Mammary epithelial cell (primary cell): ENCODE measurements at places on chromosomes 13 and 19. TPM values are rescaled to one million over a fixed set of nuclear protein-coding genes. Genes with fewer than 3 reads are reported as not detected.

ZNF616 gene
- 9.7 and 12.3 TPM in 2 replicates for total RNA-seq

CADM4 gene
- total RNA-seq: 11.7 and 13.0 TPM in 2 replicates

MCEMP1 gene
- not detected in 2 replicates for total RNA-seq

HIPK4 gene
- 0.33 TPM for total RNA-seq

UQCR11 gene
- 28.3 TPM for total RNA-seq

PRRG2 gene
- total RNA-seq: 14.7 TPM

LGALS4 gene
- total RNA-seq: not detected

DNA sequence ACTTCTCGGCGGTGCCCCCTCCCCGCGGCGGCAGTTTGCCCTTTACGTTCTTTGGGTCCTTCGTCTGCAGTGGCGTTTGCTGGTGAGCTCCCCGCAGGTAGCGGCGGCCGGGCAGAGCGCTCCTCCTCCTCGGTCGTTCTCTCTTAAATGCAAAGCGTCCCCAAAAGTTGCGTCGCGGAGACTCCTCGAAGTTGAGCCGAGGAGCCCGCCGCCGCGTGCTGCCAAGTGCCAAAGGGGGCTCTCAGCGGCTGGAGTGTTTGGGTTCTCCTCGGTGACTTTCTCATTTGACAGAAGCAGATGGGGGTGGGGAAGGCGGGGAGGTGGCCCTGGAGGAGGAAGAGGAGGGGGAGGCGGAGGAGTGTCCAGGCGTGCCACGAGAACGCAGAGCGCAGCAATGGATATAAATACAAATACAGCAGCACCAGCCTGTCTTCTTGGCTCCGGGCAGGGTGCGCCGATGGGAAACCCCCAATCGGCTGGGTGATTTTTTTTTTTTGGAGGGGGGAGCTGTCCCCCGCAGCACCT, at the start of gene SOX21:
TSS of gene SOX21 (minus strand) at position 259 of the 525 bp plus-strand sequence. CDS start 496 bp downstream, outside the sequence.
- DNase-seq: peak; percentile 28

DNA sequence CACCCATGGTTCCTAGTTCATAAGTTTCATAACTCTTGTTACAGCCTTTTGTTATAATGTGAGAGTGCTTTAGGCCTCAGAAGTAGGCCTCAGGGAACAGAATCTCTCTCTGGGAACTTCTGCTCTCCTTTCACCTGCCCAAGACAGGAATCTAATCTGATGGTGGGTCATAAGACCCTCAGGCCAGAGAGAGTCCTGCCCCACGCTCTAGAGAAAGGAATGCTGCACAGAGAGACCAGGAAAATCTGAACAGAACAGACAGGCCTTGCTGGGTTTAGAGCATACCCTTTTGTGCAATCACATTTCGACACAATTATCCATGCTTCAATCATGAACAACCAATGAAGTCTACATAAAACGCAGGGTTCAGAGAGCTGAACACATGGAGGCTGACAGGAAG, 3.4 kb upstream of the DIAPH3 start:
- no peak for DNase-seq

DNA sequence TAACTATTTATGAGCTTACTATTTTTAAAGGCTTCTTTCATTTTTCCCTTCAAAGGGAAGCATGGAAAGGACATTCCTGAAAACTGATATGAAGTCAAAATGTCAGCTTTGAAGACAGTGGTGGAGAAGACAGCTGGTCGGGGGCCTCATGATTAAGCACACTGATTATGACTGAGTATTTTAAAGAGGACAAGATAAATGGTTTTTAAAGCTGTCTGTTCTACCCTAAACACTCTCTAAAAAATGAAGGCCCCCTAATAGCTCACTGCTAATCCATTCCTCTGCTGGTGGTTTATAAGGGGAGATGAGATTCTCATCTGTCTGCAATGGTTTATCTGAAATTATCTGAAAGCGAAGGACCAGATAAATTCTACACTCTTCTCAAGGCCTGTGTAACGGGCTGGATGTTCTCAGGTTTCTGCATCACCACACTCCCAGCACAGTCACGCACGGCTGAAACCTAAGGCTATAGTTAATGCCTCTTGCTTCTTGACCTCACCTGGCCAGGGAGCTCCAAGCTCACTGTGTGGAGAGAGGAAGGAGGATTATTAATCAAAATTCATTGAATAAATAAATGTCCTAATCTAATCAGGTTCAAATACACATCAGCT, 86.9 kb upstream of the DOCK9 start:
- no peak for DNase-seq

DNA sequence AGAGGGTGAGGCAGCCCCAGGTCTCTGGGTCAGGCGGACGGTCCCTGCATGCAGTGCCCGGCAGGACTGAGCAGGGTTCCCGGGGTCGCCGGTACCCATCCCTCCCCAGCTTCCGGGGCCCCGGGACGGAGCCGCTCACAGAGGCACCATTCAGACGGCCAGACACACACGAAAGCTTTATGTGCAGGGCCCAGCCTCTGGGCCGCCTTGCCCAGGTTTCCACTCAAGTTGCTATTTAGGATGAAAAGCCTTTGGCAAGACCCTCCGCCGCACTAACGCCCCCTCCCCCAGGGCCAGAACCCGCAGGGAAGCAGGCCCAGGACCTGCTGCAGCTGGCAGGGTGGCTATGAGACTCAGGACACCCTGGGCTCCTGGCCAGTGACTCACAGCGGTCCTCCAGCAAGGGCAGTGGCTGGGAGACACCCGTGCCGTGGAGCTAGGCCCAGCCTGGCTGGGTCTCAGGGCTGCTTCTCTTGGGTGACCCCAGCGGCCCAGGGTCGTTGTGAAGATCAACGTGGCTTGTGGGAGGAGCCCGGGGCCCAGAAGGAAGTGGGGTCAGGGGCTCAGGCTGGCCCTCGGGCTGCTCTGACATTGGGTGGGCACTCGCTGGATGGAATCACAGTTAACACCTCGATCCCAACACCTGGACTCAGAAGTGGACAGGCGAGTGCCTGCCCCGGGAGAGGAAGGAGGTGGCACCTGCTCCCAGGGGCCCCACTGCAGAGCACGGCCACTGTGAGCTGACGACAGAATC, 4.8 kb downstream of the C19orf25 start:
- no peak for DNase-seq

DNA sequence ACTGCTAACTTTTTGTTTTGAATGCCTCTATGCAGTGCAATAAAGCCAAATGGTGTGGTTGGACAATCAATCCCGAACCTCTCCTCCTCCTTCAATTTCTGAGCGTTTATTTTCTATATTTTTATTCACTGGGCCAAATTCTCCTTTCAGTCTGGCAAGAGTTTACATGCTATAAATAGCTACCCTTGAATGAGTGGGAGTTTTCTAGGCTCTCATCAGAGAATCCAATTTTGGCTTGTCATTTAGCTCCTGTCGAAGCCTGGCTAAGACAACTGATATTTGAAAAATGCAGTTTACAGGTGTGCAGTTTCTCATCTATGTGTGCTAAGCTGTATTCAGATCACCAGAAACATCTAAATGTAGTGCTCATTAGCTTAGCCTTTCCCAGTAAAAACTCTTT, 61.8 kb downstream of the OLFM4 start:
- DNase-seq: no peak

DNA sequence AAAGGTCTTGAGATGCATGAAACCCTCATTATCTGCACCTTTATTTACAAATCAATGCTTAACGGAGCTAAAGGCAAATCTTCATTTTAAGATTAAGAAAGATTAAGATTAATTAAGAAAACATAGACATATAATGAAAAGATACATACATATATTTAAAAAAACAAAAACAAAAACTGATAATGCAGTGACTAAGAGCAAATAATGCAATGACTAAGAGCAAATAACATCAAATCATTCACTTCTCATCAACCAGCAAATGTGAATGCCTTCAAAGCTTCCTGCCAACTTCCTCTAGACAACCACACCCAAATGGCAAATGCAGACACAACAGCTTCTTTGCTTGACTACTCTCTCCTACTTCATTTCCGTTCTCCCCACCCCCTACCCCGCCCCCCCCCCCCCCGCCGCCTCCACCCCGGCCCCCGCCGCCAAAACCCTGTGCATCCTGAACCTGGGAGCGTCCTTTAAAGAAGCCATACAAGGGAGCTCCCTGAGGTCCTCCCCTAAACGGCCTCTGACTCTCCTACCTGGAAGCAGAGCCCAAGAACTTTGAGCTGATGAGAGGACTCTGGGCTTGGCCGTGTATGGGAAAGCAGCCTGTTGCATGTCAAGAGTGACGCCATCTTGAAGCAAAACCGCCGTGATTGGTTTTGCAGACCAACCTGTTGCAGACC, 24.5 kb downstream of the TEX101 start:
- peak; percentile 71 for DNase-seq

DNA sequence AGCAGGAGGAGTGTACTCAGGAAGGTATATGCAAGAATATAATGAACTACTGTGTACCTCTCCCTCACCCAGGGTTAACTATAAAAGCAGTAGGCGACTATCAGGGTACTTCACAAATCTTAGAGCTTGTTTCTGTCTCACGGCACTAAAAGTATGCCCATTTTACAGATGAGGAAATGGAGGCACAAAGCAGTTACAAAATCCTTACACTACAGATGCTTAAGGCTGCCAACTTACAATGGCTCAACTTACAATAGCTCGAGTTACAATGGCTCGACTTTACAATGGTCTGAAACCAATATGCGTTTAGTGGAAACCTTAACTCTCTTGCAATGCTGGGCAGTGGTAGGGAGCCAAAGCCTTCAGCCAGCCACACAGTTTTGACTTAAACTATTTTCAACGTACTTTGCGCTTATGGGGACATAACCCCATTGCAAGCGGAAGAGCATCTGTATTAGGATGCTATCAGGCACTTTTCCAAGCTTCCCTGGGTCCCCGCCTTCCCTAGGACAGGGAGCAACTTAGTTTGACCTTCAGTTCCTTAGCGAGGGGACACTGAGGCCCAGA, 4.1 kb downstream of the FCER2 start:
- DNase-seq: no peak

GRCh38 chr19:17541184-17541759, 14.2 kb upstream of the COLGALT1 start:
- no peak for DNase-seq

DNA sequence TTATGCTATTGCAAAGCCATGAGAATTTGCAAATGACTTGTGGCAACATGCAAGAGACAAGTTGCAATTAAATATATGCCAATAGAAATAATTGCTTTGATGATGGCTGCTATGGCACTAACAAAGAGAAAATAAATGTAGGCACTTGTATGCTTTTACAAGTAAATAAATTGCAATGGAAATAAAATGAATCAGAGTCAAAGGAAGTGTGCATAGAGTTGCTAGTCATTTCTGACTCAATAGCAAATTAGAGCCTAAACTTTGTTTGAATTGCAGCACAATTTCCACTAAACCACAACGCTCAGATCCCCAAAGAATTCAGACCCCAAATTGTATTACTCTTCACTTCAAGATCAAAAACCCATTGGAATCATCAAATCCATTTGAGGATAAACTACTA, 792.1 kb upstream of the ARGLU1 start:
- no peak for DNase-seq

- peak; percentile 100 for DNase-seq
These were observed at the start of gene HNRNPL for GRCh38 chr19:38849860-38850435. Gene HNRNPL, minus strand, starts transcription at chr19:38849986. Its CDS starts 20 bp downstream, at chr19:38849966.

GRCh38 chr13:96415831-96416385, 326.0 kb downstream of the HS6ST3 start:
- no peak for DNase-seq

DNA sequence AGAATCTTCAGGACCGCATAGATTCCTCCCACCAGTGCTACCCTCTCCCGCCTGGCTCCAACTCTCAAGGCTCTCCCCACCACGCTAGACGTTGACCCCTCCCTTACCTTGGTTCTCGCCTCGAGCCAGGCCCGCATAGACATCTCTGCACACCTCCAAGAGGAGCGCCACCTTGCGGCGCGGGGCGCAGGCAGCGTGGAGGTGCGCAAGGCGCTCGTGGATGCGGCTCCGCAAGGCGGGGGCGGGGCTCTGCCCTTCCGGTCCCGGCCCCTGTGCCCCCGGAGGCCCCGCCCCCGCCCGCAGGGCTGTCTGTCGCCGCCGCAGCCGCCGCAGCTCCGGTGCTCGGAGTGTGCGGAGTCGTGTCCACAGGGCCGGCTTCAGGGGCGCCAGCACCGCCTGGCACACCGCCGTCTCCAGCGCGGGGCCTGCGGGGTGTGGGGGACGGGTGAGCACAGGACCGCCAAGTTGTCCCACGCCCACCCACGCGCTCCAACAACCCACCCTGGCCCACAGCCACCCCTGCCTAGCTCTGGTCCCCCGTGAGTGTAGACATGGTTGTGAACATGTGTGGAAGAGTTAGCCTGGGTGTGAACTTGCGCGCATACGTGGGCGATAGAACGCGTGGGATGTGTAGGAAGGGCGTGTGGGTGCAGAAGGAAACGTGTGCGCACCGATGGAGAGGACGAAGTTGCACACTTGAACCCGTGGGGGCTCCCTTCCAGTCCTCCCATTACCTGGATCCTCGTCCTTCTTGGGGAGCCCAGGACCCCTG, 8.1 kb downstream of the RINL start:
- peak; percentile 46 for DNase-seq

- DNase-seq: no peak
These were observed 52.4 kb downstream of the TEX29 start for GRCh38 chr13:111372651-111373425.

- no peak for DNase-seq
These were observed 8.1 kb downstream of the NKPD1 start for GRCh38 chr19:45152504-45153338.

DNA sequence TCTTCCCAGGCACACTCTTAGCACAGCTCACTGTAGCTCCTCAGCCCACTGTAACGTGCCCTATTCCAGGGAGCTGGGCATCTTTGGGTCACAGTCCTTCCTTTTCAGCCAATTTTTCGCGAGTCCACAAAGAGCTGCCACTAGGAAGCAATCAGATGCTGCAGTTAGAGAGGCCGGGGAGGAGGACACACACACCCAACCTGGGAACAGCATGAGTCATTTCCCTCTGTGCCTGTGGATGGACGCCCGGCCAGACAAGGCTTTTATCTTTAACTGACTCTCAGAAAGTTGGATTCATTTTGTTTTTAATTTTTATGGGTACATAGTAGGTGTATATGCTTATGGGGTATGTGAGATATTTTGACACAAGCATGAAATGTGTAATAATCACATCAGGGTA, 918.6 kb downstream of the UQCRFS1 start:
- peak; percentile 35 for DNase-seq

DNA sequence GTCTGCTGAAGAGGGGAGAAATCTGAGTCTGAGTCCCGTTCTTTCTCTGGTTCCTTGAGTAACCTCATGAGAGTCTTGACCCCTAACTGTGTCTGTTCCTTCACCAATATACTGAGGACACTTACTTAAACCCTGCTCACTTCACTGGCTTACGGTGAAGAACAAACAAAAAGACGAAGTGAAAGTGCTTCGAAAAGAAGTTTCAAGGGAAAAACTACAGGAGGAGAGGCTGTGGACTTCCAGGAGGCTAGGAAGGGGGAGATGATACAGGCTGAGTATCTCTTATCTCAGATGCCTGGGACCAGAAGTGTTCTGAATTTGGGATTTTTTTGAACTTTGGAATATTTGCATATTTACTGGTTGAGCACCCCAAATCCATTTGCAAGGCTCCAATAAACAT, 6.1 kb downstream of the SMG9 start:
- DNase-seq: no peak

DNA sequence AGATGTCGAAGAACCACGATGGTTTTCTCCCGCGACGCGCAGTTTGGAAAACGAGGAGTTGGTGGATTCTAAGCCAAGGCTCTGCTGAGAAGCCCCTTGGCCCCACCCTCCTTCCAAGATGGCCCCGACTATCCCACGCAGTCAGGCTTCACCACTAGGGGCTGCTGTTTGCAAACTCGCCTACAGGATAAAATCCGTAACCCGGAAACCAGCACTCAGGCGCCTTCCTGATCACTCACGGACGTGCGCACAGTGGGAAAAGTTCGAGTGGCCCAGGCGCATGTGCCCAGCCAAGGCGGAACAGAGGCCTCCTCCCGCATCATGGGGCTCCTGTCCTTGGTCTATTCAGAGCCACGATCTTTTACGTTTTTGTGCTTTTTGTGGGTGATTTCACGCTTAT, 19.2 kb upstream of the UQCR11 start:
- no peak for DNase-seq
